ENCODE measurements at places on chromosomes 1 and 21. TPM values are rescaled to one million over a fixed set of nuclear protein-coding genes. Genes with fewer than 3 reads are reported as not detected.

MMEL1 gene
- total RNA-seq = under 0.01 TPM

HAX1 gene
- total RNA-seq = 146 TPM

GPR89B gene
- 13.1 TPM for total RNA-seq

GRCh38 chr1:190226006-190226405 lies 251.7 kb downstream of the BRINP3 start:
- H3K4me1 ChIP-seq = no peaks in the 10 kb centered on the region
- DNase-seq = no peak
- H3K4me3 ChIP-seq = no peak overlapping the region
- no peaks in the 10 kb centered on the region for H3K36me3 ChIP-seq
- H3K27me3 ChIP-seq = no peaks in the 10 kb centered on the region

GRCh38 chr1:96234299-96234698 lies 487.3 kb upstream of the PTBP2 start:
- H3K4me1 ChIP-seq = no peaks in the 10 kb centered on the region
- DNase-seq = peak; percentile 42
- H3K36me3 ChIP-seq = no peaks in the 10 kb centered on the region
- no peak overlapping the region for H3K27ac ChIP-seq
- no peak overlapping the region for H3K4me3 ChIP-seq

DNA sequence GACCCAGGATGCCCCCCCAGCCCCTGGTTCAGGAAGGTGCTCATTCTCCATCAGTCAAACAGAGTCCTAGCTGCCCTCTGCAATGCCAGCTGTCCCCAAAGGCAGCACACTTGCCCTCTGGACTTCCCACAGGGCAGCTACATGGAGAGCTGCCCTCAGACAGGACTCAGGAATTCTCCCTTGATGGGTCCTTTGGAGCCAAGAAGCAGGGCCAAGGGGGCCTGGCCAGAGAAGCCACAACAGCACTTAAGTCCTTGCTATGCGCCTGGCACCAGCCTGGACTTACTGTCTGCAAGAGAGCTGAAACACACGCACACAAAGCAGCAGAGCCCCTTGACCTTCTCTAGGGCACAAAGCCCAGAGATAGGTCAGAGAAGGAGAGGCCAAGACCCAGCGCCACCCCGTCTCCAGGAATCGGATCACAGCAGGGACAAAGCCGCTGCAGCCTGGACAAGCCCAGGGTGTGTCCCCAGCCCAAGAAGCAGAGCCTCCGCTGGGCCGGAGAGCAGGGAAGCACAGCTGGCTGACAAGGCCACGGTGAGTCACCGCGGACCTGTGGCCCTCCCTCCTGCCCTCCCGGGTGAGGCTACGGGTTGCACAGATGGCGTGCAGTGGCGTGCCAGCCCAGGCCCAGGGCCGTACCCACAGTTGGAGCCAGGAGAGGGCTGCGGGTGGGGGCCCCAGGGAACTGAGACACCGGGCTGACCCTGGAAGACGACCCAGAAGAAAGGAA lies 1.7 kb downstream of the WNT9A start:
- H3K4me1 ChIP-seq = peaks cover 6% of the 10 kb centered on the region
- DNase-seq = peak; percentile 51
- no peaks in the 10 kb centered on the region for H3K27me3 ChIP-seq
- H3K27ac ChIP-seq = no peak overlapping the region
- H3K36me3 ChIP-seq = no peaks in the 10 kb centered on the region

DNA sequence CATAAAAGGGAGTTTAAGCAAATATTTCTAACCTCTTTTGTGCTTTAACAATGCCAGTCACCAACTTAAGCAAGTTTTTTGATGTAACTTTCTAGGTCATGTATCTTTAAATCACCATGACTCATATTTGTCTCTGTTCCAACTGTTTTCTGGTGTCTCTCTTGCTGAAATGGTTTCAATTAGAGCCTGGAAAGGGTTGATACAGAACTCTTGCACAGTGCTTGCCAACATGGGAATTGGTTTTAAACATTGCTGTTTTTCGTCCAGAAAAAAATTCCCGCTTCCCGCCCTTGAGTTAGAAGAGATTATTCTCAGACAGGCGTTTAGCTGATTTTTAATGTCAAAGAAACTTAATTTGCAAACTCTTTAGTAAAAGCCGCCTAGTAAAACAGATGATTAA lies 46.4 kb upstream of the SLC22A15 start:
- H3K27ac ChIP-seq = no peak overlapping the region
- DNase-seq = peak; percentile 30

GRCh38 chr1:67347688-67348472 lies 40.2 kb downstream of the IL12RB2 start:
- no peaks in the 10 kb centered on the region for H3K36me3 ChIP-seq
- no peaks in the 10 kb centered on the region for H3K4me1 ChIP-seq
- H3K27ac ChIP-seq = no peak overlapping the region
- peak; percentile 61 for DNase-seq
- no peak overlapping the region for H3K4me3 ChIP-seq
- H3K27me3 ChIP-seq = peaks cover 4% of the 10 kb centered on the region

- no peak for DNase-seq
- H3K27me3 ChIP-seq = no peaks in the 10 kb centered on the region
- no peak overlapping the region for H3K27ac ChIP-seq
- H3K4me3 ChIP-seq = no peak overlapping the region
Measured at GRCh38 chr1:33092438-33092837, 11.5 kb downstream of the AZIN2 start.

DNA sequence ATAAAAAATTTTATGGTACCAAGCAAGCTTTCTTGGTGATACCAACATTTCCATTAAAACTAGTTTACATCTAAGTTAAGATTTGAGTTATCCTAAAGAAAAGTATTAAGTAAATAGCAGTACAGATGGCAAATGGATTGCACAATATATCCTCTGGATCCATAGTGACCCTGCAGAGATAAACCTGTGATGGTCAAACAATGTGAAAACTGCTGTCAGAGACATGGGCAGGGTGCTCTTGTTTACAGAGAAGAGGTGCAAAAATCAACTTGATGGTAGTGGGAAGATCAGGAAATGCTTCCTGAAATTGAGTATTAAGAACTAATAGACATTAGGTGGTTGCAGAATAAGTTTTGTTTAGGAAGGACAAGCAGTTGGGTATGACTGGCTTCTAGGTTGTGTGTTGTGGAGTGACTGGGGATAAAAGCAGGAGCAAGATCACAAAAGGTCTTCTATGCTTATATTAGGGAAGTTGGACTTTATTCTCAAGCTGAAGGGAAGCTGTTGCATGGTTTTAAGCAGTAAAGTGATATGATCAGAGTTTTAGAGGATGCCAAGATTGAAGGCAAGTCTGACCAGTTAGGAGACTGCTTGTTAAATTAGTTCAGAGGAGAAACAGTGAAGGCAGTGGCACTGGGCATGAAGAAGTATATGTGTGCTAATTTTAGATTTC lies 9.9 kb downstream of the TTC3 start:
- H3K27me3 ChIP-seq = no peaks in the 10 kb centered on the region
- no peak for DNase-seq
- H3K36me3 ChIP-seq = 0 out of 2 replicates have a peak, but pooled peaks cover 1% of the 10 kb centered on the region
- no peak overlapping the region for H3K4me3 ChIP-seq
- H3K4me1 ChIP-seq = peaks cover 4% of the 10 kb centered on the region
